Fibroblast of skin of left quadriceps (primary cell): ENCODE measurements at places on chromosomes 3 and 15.
A peak's percentile ranks its signal among the peaks of the same experiment; 100 is the strongest.

- no peak for DNase-seq
Measured at GRCh38 chr15:75832114-75832513, 11.1 kb upstream of the UBE2Q2 start.

- DNase-seq, result no peak
Measured at GRCh38 chr15:31366169-31366734, 39.6 kb downstream of the KLF13 start.

- DNase-seq, result peak; percentile 59
Measured at GRCh38 chr3:124559846-124560574, 170.2 kb upstream of the UMPS start.

DNA sequence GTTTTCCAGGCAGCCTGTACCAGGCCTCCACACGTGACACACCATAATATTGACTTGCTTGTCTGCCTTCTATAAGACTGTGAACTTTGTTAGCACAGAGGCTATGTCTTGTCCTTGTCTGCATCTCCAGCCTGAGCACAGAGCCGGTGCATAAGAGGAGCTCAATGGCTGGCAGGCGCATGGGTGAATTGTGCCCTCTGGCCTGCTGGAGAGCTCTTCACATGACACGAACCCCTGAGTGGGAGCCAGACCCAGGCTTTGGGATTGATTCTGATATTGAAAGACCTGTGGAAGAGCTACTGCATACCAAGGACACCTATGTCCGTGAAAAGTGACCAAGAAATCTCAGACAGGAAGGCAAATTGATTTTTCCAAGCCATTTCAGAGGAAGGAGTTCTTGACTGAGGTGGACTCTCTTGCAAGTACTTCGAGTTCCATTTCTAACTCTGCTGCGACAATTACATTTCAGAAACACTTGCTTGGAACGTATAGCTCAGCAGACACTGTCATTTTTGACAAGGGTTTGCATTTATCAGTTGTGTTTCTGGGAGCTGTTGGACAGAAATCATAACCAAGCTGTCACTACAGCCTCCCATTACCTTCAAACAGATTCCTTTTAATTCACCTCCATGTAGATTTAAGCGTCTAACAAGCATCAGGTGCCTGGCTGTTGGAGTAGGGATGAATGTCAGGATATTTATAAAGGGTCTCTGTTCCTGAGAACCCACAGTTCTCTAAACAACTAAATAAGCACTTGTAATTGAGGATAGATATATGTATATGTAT lies 281.3 kb downstream of the WDR72 start:
- DNase-seq, result no peak

DNA sequence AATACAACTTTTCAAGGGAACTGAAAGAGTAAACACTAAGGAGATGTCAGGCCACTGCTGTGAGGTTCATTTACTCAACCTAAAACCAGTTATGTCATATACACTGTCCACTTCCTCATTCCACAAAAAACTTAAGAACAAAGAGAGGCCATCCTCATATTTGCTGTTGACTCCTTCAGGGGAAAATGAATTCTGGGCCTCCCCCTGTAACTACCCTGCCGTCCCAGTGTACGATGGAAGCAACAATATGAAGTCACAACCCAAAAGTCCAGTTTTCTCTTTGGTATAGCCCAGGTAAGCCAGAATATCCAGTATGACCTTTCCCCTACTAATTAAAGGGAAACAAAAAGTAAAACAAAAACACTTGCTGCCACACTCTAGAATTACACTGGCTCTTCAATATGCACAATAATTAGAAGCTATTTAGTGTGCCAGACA lies 16.2 kb downstream of the CEP152 start:
- DNase-seq, result no peak

GRCh38 chr3:182962166-182962565 lies 18.2 kb downstream of the DCUN1D1 start:
- no peak for DNase-seq

DNA sequence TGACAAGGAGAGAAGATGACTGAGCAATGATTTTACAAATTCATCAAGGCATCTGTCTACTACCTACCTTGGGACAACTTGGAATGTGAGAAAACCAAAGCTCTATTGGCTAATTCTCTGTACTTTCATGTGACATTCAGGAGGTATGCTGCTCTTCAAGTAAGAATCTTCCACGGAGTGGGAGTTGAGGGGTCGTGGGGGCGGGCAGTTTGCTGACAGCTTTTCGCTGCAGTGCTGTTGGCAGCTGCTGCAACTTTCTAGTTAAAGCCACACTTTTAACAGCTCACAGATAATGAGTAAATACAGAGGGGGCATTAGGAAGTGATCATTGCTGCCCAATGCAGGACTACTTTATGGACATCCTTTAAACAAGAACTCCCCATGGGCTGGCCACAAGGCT lies 22.3 kb downstream of the CLDN1 start:
- no peak for DNase-seq

DNA sequence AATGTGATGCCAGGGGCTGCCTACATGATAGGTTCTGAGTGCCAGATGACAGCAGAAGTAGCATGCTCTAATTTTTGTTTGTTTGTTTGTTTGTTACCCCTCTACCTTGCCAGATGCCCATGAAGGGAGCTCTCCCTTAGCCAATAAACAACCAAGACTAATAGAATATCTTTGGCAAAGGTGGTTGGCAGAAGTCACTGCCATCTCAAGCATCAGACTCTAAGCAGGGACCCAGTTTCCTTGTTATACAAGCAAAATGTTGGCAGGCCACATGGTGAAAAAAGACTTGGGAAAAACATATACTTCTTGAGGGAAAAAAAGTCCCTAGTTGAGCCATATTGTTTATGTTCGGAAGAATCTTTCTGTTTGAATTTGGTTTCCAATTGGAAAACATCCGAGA lies 609.0 kb upstream of the CFAP20DC start:
- DNase-seq, result no peak

DNA sequence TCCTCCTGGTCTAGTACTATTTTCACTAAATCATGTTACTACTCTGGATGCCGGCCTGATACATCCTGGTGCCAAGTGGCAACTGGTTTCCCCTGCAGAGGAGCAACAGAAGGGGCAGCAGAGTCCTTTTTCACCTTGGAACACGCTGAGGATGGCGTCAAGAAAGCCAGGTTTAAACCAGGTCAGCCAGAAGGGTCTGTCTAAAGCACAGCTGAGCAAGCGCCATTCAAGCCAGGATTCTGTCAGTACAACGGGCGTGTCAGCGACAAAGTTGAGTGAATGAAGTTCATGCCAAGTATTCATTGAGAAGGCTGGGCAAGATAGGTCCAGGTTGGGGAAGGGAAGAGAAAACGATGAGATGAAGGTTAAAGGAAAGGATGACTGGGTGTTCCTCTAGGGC lies 88.2 kb downstream of the FBN1 start:
- no peak for DNase-seq

DNA sequence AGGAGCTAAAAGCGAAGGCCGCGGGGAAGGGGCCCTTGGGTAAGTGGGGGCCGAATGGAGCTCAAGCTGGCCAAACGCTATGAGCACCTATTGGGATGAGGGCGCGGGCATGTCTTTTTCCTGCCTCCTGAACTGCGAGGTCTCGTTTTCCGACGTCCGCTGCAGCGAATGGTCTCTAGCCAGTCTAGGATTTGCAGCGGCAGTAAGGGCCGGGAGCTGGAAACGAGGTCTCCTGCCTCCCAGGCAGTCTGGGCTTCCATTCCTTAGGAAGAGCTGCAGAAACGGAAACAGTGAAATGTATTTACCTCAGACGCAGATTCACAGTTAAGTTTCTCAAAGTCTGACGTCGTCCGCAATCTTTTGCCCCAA lies 517 bp downstream of the TMA7 start:
- DNase-seq, result no peak

DNA sequence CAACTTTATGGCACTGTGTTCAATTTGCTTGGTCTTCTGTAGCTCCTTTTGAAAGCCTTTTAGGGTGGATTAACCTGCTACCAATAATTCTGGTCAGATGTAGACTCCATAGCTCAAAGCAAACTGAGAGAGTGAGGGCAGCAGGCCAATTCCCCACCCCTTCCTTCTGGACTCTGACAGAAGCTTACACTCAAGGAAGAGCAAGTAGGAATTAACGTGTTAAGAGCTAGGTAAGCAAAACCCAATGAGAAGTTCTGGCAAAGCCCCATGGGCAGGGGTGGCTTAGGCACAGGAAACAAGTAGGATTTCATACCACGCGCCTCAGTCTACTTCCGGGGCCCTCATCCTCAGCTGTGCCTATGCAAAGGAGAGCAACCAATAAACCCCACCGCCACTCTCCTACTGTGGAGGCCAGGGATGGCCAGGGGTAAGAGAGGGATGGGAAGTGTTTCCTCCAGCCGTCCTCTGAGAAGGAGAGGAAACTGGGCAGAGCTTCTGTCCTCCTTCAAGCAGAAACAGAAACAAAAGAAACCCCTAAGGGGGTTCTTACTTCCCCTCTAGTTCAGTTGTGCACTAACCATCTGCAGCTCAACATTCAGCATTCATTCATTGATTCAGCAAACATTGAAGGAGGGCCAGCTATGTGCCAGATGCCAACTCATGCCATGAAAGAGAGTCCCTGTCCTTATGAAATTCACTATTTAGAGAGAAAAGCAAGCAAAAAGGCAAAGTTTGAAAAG lies 12.6 kb downstream of the CCR5 start:
- no peak for DNase-seq

- DNase-seq, result no peak
Measured at GRCh38 chr3:52398670-52399081, 46.2 kb downstream of the SEMA3G start.

- no peak for DNase-seq
Measured at GRCh38 chr15:40316931-40317330, 6.6 kb upstream of the INAFM2 start.

GRCh38 chr3:120338517-120338916 lies 10.6 kb downstream of the LRRC58 start:
- no peak for DNase-seq

DNA sequence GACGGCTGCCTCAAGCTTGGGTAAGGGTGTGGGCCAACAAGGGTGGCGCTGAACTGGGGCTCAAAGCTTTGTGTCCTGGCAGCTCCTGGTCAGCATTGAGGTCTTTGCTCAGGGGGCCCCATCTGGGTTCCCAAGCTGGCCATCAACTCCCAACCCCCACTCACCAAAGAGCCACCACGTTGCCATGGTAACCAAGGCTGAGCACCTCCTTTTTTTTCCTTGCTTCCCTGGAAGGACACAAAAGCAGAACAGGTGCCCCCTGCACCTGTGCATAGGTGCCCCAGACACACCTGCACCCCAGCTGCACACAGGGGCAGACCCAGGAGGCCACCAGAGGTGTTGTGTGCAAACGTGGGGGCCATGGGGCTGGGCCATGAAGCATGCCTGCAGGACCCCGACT lies 16.5 kb downstream of the UROC1 start:
- no peak for DNase-seq

DNA sequence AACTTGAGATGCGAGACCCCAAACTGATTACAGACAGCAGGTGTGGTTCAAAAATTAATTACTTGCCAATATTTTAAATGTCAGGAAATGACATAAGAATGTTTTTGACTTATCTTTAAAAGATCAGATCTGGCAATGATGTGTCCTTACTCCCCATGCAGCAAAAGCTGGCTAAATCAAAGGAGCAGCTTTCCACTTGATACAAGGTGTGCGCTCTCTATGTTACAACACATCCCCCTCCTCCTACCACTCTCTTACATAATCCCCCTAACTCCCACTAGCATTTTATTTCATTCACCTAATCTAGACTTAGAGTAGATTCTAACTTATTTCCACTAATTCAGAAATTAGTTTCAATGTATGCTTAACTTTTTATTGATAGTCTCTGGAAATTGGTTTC lies 609.0 kb downstream of the GRM7 start:
- no peak for DNase-seq
